ENCODE measurements at places on chromosomes 6 and 20.

DNA sequence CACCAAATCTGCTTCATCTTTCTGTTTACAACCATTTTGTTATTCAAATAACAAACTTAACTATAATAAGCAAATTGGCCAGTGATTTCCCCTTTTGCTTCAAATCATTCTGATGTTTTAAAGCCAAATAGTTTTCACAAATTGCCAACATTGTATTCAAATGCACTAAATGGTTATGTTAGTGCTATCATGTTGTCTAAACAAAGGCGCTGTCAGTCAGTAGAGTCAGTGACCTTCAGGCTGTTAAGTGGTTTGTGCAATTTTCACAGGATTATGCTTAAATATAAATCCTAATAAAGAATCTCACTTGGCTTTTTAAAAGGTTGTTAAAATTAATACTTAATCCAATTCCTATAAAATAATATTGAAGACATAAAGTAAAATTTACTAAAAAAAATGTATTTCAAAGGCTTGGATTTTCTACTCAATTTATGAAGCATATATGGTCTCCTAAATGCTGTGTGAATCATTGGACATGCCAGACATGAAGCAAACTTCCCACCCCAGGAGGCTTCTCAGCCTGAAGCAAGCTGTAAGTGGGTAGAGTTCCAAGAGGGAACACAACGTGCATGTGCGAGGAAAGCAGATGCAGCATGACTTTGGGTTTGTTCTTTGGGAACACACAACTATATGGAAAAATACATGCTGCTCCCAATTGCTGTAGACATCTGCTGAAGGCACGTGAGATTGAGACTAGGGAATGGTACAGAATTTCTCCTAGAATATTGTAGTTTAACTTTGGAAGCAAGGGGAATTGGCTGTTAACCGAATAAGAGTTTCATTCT lies 54.9 kb downstream of the RSPO3 start:
- DNase-seq: no peak

DNA sequence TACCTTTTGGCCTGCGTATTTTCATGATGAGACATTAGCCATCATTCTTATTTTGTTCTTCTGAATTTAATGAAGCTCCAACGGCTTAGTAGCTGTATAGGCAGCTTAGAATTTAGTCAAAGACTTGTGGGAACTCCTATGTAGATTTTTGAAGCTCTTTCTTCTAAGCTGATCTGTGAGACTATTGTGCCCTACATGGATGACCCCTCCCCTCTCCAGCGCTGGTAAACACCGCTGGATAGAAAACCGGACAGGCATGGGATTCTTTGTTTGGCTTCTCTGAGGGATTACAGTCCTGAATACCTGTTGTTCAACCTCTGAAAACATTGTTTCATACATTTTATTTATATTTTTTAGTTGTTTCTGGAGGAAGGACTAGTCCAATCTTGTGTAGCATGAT lies 1353.4 kb downstream of the GRIK2 start:
- DNase-seq: no peak

- no peak for DNase-seq
Measured at GRCh38 chr6:124445581-124445980, 516.7 kb upstream of the RNF217 start.

- DNase-seq: no peak
Measured at GRCh38 chr20:53927990-53928389, 142.4 kb downstream of the BCAS1 start.

DNA sequence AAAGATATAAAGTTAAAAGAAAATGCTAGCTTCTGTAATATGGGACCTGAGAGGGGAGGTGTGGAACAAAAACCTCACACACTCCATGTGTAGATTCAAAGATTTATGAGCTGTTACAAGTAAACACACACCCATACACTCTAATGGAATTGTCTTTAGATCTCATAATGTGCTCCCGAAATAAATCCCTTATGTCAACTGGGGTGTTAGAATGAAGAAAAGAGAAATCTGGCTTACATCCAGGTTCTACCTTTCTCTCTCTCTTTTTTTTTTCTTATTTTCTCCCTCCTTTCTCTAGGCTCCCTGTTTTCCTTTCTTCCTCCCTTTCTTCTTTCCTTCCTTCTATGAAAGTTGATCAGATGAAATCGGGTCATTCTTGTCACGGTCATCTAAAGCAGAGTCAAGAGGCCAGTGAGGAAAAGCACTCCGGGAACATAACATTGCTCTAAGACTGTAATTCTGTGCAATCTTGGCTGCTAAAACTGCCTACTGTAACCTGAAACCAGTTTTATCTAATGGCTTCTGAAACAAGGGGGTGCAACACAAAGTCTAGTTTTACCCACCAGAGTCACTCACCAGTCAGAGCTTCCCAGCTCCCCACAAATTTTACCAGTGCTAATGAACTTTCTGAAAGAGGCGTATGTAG lies 68.3 kb upstream of the BTBD3 start:
- peak; percentile 74 for DNase-seq

DNA sequence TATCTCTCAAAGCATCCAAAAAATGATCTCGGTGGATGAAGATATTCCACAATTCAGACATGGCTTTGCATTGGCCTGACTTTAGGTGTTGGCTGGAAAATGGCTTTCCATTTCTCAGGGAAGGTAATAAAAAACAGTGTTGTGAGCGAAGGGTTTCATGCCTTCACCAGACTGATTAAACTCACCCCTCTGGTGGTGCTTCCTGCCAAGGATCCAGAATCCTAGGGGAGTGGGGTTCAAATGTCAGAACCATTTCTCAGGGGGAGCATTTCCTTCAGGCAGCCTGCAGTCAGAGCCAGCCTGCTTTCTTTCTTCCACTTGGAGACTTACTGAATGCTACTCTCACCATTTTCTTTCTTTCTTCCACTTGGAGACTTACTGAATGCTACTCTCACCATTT lies 45.7 kb upstream of the SMIM28 start:
- no peak for DNase-seq

- no peak for DNase-seq
Measured at GRCh38 chr6:5287966-5288297, 26.6 kb downstream of the FARS2 start.

- DNase-seq: no peak
Measured at GRCh38 chr20:9342651-9343050, 171.7 kb upstream of the LAMP5 start.

DNA sequence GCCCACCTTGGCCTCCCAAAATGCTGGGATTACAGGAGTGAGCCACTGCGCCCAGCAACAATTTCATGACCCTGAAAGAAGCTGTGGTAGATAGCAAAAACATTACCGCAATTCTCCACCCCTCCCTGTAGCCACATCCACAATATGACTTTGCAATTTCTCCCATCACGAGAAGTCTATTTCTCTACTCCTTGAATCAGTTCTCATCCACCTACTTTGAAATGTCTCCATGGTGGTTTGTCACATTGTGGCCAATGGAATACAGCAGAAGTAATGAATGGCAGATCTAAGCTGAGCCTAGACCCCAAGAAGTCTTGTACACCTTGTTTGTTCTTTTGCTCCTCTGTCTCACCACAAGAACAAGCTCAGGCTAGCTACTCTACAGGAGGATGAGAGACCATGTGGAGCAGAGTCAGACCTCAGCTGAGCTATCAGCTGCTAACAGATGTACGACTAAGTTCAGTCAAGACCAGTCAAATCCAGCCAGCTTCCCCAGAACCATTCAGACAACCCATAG lies 6.3 kb downstream of the OXT start:
- DNase-seq: no peak

- no peak for DNase-seq
Measured at GRCh38 chr6:100665041-100665380, 200.3 kb upstream of the SIM1 start.

DNA sequence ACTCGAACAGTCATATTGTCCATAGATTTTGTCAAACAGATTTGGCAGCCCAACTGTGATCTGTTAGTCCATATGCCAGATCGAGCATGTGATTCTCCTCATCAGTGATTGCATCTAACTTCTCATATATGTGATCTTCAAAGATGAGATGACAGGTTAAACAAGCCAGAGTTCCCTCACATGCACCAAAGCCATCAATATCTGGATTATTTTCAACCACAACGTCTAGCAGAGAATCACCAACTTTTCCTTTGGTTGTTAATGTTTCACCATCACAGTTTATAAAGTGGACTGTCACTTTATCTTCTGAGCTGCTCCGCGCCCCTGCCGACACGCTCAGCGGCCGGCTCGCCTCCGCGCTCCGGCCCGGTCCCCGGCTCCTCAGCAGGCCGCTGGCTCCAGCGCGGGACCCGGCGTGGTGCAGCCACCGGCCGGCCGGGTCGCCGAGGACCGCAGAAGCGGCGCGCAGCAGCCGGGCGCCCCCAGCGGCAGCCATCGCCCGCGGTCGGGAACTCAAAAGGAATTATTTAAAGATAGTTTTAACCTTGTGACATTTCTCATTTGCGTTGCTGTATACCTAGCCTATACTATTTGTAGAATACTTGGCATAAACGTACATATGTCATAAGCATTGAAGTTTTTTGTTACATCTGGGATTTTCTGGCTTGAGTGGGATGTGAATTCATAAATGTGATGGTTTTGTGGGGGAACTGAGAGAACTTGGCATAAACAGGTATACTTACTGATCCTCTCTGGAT lies 40.1 kb upstream of the DYNLRB1 start:
- DNase-seq: no peak

- DNase-seq: no peak
Measured at GRCh38 chr6:84581494-84582259, 182.7 kb downstream of the TBX18 start.

- DNase-seq: no peak
Measured at GRCh38 chr20:37776049-37776448, 82.2 kb downstream of the CTNNBL1 start.

- no peak for DNase-seq
Measured at GRCh38 chr20:2816583-2817340, 598 bp downstream of the TMEM239 start.

GRCh38 chr6:164379795-164380194 lies 929.6 kb downstream of the C6orf118 start:
- DNase-seq: no peak

- no peak for DNase-seq
Measured at GRCh38 chr6:25407431-25407830, 128.3 kb downstream of the CARMIL1 start.

- DNase-seq: no peak
Measured at GRCh38 chr6:29656798-29657197, at the start of gene MOG. Gene MOG, plus strand, starts transcription at chr6:29657092. Its CDS starts 118 bp downstream, at chr6:29657210.

DNA sequence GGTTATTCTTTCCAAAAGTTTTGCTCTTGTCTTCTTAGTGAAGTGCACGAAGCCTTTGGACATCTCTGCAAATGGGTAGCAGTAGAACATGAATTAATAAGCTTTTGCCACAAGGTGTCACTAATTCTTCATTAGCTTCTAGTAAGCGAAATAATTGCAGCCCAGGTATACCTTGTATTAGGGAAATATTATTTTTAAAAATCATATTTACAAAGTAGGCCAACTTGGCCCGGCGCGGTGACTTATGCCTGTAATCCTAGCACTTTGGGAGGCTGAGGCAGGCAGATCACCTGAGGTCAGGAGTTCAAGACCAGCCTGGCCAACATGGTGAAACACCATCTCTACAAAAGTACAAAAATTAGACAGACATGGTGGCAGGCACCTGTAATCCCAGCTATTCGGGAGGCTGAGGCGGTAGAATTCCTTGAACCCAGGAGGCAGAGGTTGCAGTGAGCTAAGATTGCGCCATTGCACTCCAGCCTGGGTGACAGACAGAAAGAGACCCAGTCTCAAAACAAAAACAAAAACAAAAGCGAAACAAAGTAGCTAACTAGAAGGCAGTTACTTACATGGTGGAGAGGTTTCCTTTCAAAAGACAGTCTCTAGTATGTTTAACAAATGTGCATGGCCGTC lies 8.8 kb upstream of the RSPH3 start:
- peak; percentile 4 for DNase-seq
